ENCODE measurements at places on chromosomes 16 and 17. TPM values are rescaled to one million over a fixed set of nuclear protein-coding genes. Genes with fewer than 3 reads are reported as not detected.
A peak's percentile ranks its signal among the peaks of the same experiment; 100 is the strongest.

DNA sequence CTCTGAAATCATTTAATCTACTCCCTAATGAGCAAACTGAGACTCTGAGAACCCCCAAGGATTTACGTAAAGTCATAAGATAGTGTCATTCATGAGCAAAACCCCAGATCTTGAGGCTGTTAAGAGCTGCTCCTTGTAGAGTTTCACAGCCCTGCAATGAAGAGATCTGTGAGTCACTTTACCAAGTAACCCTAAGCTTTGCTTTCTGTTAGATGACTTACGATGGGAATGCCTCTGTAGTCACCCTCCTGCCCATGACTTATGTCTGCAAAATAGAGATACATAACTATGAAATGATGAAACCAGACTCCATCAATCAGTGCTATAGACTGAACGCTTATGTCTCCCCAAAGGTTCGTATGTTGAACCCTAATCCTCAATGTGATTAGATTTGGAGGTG is 117.7 kb downstream of the HS3ST3A1 start:
- no peaks in the 10 kb centered on the region for H3K27me3 ChIP-seq
- H3K4me1 ChIP-seq: no peaks in the 10 kb centered on the region
- DNase-seq: no peak
- no peak overlapping the region for H3K27ac ChIP-seq

GRCh38 chr16:81277541-81278080 is 37.2 kb upstream of the GAN start:
- no peak for DNase-seq
- no peaks in the 10 kb centered on the region for H3K36me3 ChIP-seq
- no peaks in the 10 kb centered on the region for H3K4me1 ChIP-seq
- H3K27me3 ChIP-seq: 0 out of 2 replicates have a peak, but pooled peaks cover 3% of the 10 kb centered on the region
- no peak overlapping the region for H3K27ac ChIP-seq

GRCh38 chr16:23537390-23537789 is 19.8 kb downstream of the EARS2 start:
- peaks cover 71% of the 10 kb centered on the region for H3K36me3 ChIP-seq
- no peak for DNase-seq
- no peak overlapping the region for H3K27ac ChIP-seq
- H3K27me3 ChIP-seq: no peaks in the 10 kb centered on the region

- no peak overlapping the region for H3K4me3 ChIP-seq
- H3K36me3 ChIP-seq: no peaks in the 10 kb centered on the region
- no peak overlapping the region for H3K27ac ChIP-seq
- H3K4me1 ChIP-seq: no peaks in the 10 kb centered on the region
These were observed 14.0 kb downstream of the TERB1 start for GRCh38 chr16:66787427-66787826.

DNA sequence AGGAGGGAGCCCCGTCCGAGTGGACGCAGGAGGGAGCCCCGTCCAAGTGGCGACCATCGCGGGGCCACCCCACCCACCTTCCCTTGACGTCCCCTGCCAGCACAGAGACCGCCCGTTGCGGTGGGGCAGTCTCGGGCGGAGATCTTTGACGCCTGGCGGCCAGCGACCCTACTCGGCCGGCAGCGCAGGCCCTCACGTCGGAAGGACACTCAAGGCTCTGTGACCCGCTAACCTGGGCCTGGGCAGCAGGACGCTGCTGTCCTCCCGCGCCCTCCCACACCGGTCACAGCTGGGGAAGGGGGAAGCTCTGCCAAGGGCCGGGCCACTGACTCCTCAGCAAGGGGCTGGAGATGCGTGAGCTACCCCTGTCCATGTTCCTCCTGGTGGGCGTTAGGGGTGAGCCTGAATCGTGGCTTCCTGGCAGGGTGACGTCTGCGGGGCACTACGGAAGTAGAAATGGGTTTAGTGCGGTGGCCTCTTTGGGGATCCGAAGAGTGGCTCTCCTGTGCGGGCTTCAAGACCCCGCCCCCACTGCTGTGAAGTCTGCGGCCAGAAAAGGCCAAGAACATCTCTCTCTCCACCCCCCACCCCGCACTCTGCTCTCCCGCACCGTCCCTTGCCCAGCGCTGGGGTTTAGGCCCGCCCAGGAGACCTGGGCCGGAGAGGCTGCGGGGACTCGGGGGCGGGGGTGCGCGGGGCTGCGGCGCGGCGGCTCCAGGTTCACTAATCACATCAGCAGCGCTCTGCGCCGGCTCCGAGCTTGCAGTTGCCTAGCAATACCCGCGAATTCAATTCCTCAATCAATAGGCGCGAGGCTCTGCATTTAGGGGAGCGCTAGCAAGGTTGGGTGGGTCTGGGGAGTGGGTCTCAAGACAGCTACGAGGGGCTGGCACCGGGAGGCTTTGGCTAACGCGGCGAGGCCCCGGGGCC is 5.8 kb downstream of the CBX8 start:
- H3K27me3 ChIP-seq: no peaks in the 10 kb centered on the region
- H3K4me3 ChIP-seq: no peak overlapping the region
- H3K4me1 ChIP-seq: peaks cover 47% of the 10 kb centered on the region
- peaks cover 14% of the 10 kb centered on the region for H3K36me3 ChIP-seq
- no peak overlapping the region for H3K27ac ChIP-seq
- no peak for DNase-seq

GRCh38 chr17:10304758-10305300 is 68.0 kb downstream of the MYH13 start:
- H3K4me1 ChIP-seq: no peaks in the 10 kb centered on the region
- no peak overlapping the region for H3K27ac ChIP-seq
- H3K4me3 ChIP-seq: no peak overlapping the region
- no peak for DNase-seq

GRCh38 chr17:82383411-82383810 is 11.8 kb downstream of the UTS2R start:
- peaks cover 45% of the 10 kb centered on the region for H3K4me1 ChIP-seq
- DNase-seq: no peak
- no peak overlapping the region for H3K27ac ChIP-seq
- no peaks in the 10 kb centered on the region for H3K36me3 ChIP-seq

- no peaks in the 10 kb centered on the region for H3K36me3 ChIP-seq
- no peaks in the 10 kb centered on the region for H3K4me1 ChIP-seq
- no peak overlapping the region for H3K27ac ChIP-seq
- no peaks in the 10 kb centered on the region for H3K27me3 ChIP-seq
- no peak for DNase-seq
- H3K4me3 ChIP-seq: no peak overlapping the region
These were observed 99.7 kb downstream of the ELAC2 start for GRCh38 chr17:12918142-12918541.

GRCh38 chr17:82361885-82362633 is 3.0 kb downstream of the TEX19 start:
- no peak overlapping the region for H3K27ac ChIP-seq
- peaks cover 4% of the 10 kb centered on the region for H3K4me1 ChIP-seq
- no peak for DNase-seq
- H3K27me3 ChIP-seq: no peaks in the 10 kb centered on the region
- no peaks in the 10 kb centered on the region for H3K36me3 ChIP-seq

DNA sequence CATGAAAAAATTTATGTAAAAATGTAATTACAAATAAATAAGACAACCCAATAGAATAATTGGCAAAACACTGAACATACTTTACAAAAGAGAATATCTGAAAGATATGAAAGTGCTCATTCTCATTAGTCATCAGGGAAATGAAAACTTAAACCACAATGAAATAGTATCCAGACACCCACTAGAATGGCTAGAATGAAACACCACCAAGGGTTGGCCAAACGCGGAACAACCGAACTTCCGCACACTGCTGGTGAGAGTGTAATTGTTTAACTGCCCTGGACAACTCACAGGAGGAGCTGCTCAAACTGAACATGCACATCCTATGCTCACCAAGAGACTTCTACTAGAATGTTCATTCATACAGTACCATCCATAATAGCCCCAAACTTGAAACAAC is 5.8 kb upstream of the ZDHHC7 start:
- no peaks in the 10 kb centered on the region for H3K36me3 ChIP-seq
- H3K4me1 ChIP-seq: 0 out of 2 replicates have a peak, but pooled peaks cover 2% of the 10 kb centered on the region
- no peak overlapping the region for H3K4me3 ChIP-seq

GRCh38 chr16:66800856-66801255 is 528 bp downstream of the TERB1 start:
- H3K4me1 ChIP-seq: no peaks in the 10 kb centered on the region
- peaks cover 5% of the 10 kb centered on the region for H3K27me3 ChIP-seq

- no peaks in the 10 kb centered on the region for H3K27me3 ChIP-seq
- peaks cover 41% of the 10 kb centered on the region for H3K4me1 ChIP-seq
- H3K27ac ChIP-seq: no peak overlapping the region
- H3K4me3 ChIP-seq: no peak overlapping the region
- peak; percentile 71 for DNase-seq
- H3K36me3 ChIP-seq: no peaks in the 10 kb centered on the region
These were observed 118.7 kb upstream of the CDH5 start for GRCh38 chr16:66247516-66248481.

- H3K27ac ChIP-seq: peak overlapping the region; percentile 62
- H3K4me3 ChIP-seq: no peak overlapping the region
- peak; percentile 32 for DNase-seq
- H3K4me1 ChIP-seq: peaks cover 15% of the 10 kb centered on the region
- peaks cover 78% of the 10 kb centered on the region for H3K36me3 ChIP-seq
These were observed 47.6 kb downstream of the XPO6 start for GRCh38 chr16:28164140-28164539.

DNA sequence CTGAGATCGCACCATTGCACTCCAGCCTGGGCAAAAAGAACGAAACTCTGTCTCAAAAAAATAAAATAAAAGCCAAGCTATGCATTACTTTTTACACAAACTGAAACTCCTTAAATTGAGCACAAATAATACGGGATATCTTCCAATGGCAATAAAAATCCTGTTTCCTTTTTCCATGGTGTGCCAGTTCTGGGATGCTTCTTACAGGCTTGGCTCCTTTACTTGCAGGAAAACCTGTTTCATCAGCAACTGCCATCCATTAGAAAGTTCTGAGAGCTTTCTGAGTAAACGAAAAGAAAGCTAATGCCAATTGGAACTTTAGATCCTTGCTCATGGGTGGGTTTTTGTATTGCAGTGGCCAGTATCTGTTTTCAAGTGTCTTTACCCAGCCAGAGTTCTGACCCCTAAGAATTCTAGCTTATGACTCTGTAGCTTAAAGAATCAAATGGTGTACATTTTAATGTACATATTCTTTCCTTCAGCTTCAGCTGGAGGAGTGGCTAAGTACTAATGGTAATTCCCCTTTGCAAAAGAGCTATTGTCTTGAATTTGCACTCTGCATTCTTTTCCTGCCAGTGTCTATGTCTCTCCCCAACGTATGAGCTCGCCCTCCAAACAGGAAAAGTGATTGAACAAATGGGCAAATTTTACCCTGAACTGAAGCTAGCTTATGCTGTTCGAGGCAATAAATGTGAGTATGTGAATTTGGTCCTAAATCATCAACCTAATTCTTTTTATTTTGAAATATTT is 21.5 kb upstream of the DDX19A start:
- no peak for DNase-seq
- H3K27me3 ChIP-seq: no peaks in the 10 kb centered on the region

- H3K4me3 ChIP-seq: no peak overlapping the region
- H3K27me3 ChIP-seq: no peaks in the 10 kb centered on the region
- no peaks in the 10 kb centered on the region for H3K36me3 ChIP-seq
- no peak overlapping the region for H3K27ac ChIP-seq
- DNase-seq: no peak
These were observed 55.4 kb downstream of the TNFRSF13B start for GRCh38 chr17:16916557-16916920.

- peaks cover 69% of the 10 kb centered on the region for H3K27me3 ChIP-seq
- DNase-seq: no peak
- no peaks in the 10 kb centered on the region for H3K36me3 ChIP-seq
These were observed at the start of gene BAIAP3 for GRCh38 chr16:1333149-1333812. TSS of gene BAIAP3 (plus strand) at chr16:1333645. CDS start at chr16:1338550, 4,905 bp downstream.

- peaks cover 22% of the 10 kb centered on the region for H3K27me3 ChIP-seq
- H3K4me1 ChIP-seq: no peaks in the 10 kb centered on the region
- no peak overlapping the region for H3K4me3 ChIP-seq
- H3K27ac ChIP-seq: no peak overlapping the region
These were observed 25.1 kb upstream of the MMP2 start for GRCh38 chr16:55453909-55454308.

- H3K4me1 ChIP-seq: peaks cover 8% of the 10 kb centered on the region
- peaks cover 4% of the 10 kb centered on the region for H3K36me3 ChIP-seq
- DNase-seq: peak; percentile 58
- peak overlapping the region; percentile 66 for H3K27ac ChIP-seq
These were observed 412 bp downstream of the EPN2 start for GRCh38 chr17:19237389-19238166.

- H3K27ac ChIP-seq: no peak overlapping the region
- H3K4me3 ChIP-seq: no peak overlapping the region
- DNase-seq: no peak
- peaks cover 44% of the 10 kb centered on the region for H3K27me3 ChIP-seq
- no peaks in the 10 kb centered on the region for H3K36me3 ChIP-seq
These were observed 55.3 kb downstream of the RBFOX3 start for GRCh38 chr17:79555543-79555942.

DNA sequence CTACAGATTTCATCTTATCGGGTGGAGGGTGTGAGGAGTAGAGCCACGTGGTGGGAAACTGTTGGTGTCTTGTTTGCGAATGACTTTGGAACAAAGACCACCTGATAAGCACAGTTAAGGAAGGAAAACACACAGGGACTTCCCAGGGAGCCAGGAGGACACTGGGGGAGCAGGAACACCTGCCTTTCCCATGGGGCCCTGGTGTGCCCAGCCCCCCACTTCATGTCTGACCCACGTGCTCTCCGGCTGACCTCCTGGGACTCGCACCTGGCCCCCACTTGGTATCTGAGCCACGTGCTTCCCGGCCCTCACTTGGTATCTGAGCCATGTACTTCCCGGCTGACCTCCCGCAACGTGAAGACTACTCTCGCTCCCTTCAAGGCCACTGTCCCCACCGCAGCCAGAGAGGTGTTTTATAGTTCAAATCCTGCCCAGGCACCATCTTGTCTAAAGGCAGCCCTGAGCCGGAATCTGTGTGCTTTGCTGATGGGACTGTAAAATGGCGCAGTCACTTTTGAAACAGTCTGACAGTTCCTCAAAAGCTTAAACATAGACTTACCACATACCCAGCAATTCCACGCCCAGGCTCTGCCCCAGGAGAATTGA is 5.4 kb upstream of the CSNK1D start:
- H3K36me3 ChIP-seq: no peaks in the 10 kb centered on the region
- DNase-seq: no peak
- H3K27ac ChIP-seq: no peak overlapping the region
- no peaks in the 10 kb centered on the region for H3K27me3 ChIP-seq

- H3K4me3 ChIP-seq: no peak within 1 kb of the TSS
- DNase-seq: peak; percentile 67
- H3K27me3 ChIP-seq: peaks cover 39% of the 10 kb centered on the region
- peaks cover 29% of the 10 kb centered on the region for H3K4me1 ChIP-seq
- no peaks in the 10 kb centered on the region for H3K36me3 ChIP-seq
These were observed at the start of gene KCNH4 for GRCh38 chr17:42180922-42181850. TSS of gene KCNH4 (minus strand) at chr17:42181142. CDS start at chr17:42180945, 197 bp downstream.

- peaks cover 18% of the 10 kb centered on the region for H3K4me1 ChIP-seq
- no peaks in the 10 kb centered on the region for H3K36me3 ChIP-seq
- peak; percentile 71 for DNase-seq
These were observed 15.0 kb downstream of the ZNF213 start for GRCh38 chr16:3149630-3150345.

GRCh38 chr17:45225051-45225700 is 3.5 kb downstream of the FMNL1 start:
- peaks cover 12% of the 10 kb centered on the region for H3K4me1 ChIP-seq
- H3K36me3 ChIP-seq: no peaks in the 10 kb centered on the region
- H3K4me3 ChIP-seq: no peak overlapping the region
- H3K27me3 ChIP-seq: peaks cover 42% of the 10 kb centered on the region

LPCAT2 gene
- 0.47 TPM for total RNA-seq

CAPN15 gene
- 46.1 TPM for total RNA-seq

ZFHX3 gene
- 2.3 TPM for total RNA-seq

SLC5A10 gene
- not detected for total RNA-seq

PDIA2 gene
- total RNA-seq: not detected

PTX4 gene
- not detected for total RNA-seq

ANKRD11 gene
- 48.0 TPM for total RNA-seq

CD7 gene
- not detected for total RNA-seq

BCAR1 gene
- total RNA-seq: 86.6 TPM

IRF8 gene
- 0.56 TPM for total RNA-seq

ST6GALNAC2 gene
- 0.84 TPM for total RNA-seq

Data from SJSA1 (cell line).